ENCODE measurements at places on chromosomes 11 and 22. TPM values are rescaled to one million over a fixed set of nuclear protein-coding genes. Genes with fewer than 3 reads are reported as not detected.

The SPTBN2 gene
- total RNA-seq = 5.6 TPM

The AIFM3 gene
- total RNA-seq = 0.33 TPM

The NCAM1 gene
- 35.1 TPM for total RNA-seq

The TEX12 gene
- 0.11 TPM for total RNA-seq

The KRTAP5-10 gene
- total RNA-seq = not detected

The UBQLN3 gene
- total RNA-seq = not detected

The APOL5 gene
- not detected for total RNA-seq

The RHOD gene
- total RNA-seq = 14.7 TPM

The ACR gene
- not detected for total RNA-seq

The TMPRSS4 gene
- not detected for total RNA-seq

The SLC22A8 gene
- under 0.01 TPM for total RNA-seq

The PRR33 gene
- not detected for total RNA-seq

The PAAF1 gene
- total RNA-seq = 11.9 TPM

The KREMEN1 gene
- total RNA-seq = 6.6 TPM

The SLC7A4 gene
- 0.22 TPM for total RNA-seq

The IL17REL gene
- total RNA-seq = not detected

The PLAAT2 gene
- total RNA-seq = 0.12 TPM

The MPPED1 gene
- not detected for total RNA-seq

The CCDC157 gene
- 2.5 TPM for total RNA-seq

The MOGAT2 gene
- not detected for total RNA-seq

The MPEG1 gene
- total RNA-seq = not detected

The APBB1 gene
- total RNA-seq = 50.5 TPM

The FOLH1 gene
- total RNA-seq = not detected

The MS4A12 gene
- not detected for total RNA-seq

The GVQW3 gene
- total RNA-seq = 2.3 TPM

The OR52E8 gene
- total RNA-seq = not detected

The EHF gene
- not detected for total RNA-seq

The SULT4A1 gene
- total RNA-seq = not detected

The CCDC87 gene
- 0.25 TPM for total RNA-seq

The NLRP6 gene
- total RNA-seq = not detected

The IL10RA gene
- 0.50 TPM for total RNA-seq

The KRTAP5-6 gene
- total RNA-seq = not detected

The RASD2 gene
- total RNA-seq = under 0.01 TPM
